Adipose tissue (tissue), 3 donors: ENCODE measurements at places on chromosomes 1 and 21. TPM values are rescaled to one million over a fixed set of nuclear protein-coding genes. Genes with fewer than 3 reads are reported as not detected.

Gene RCSD1
- polyA plus RNA-seq = 6.7 TPM

Gene IBA57
- 5.2 TPM for polyA plus RNA-seq

Gene CNIH3
- polyA plus RNA-seq = 2.2 TPM

Gene TRIM63
- polyA plus RNA-seq = 0.11 TPM

Gene TEDDM1
- polyA plus RNA-seq = not detected

Gene KCNA3
- 0.24 TPM for polyA plus RNA-seq

Gene HSD3B1
- not detected for polyA plus RNA-seq

Gene GOLT1A
- polyA plus RNA-seq = not detected

Gene PLXNA2
- 14.0 TPM for polyA plus RNA-seq

Gene HSPA13
- polyA plus RNA-seq = 5.6 TPM

Gene KMO
- polyA plus RNA-seq = 0.05 TPM

Gene SH3D21
- polyA plus RNA-seq = 1.7 TPM

Gene TOMM40L
- 11.7 TPM for polyA plus RNA-seq

Gene FMOD
- polyA plus RNA-seq = 7.4 TPM

Gene LTN1
- polyA plus RNA-seq = 5.4 TPM

Gene DRAXIN
- 0.03 TPM for polyA plus RNA-seq

Gene HCN3
- polyA plus RNA-seq = 1.3 TPM

Gene ZFP69B
- 0.34 TPM for polyA plus RNA-seq

Gene LENEP
- not detected for polyA plus RNA-seq

Gene F13B
- polyA plus RNA-seq = not detected

Gene NES
- 32.1 TPM for polyA plus RNA-seq

Gene SERINC2
- 9.4 TPM for polyA plus RNA-seq

Gene WNT3A
- not detected for polyA plus RNA-seq

Gene STXBP3
- polyA plus RNA-seq = 27.4 TPM

Gene SRM
- polyA plus RNA-seq = 120 TPM

Gene ASPM
- polyA plus RNA-seq = under 0.01 TPM
